ENCODE measurements at places on chromosomes 2 and 18.

- no peaks in the 10 kb centered on the region for H3K27me3 ChIP-seq
- no peak for DNase-seq
- no peaks in the 10 kb centered on the region for H3K4me1 ChIP-seq
- no peak overlapping the region for H3K27ac ChIP-seq
- no peak overlapping the region for H3K4me3 ChIP-seq
- no peaks in the 10 kb centered on the region for H3K36me3 ChIP-seq
Observed at GRCh38 chr18:34942975-34943374, 98.2 kb upstream of the MAPRE2 start.

- no peaks in the 10 kb centered on the region for H3K27me3 ChIP-seq
- H3K4me1 ChIP-seq, result no peaks in the 10 kb centered on the region
- no peak for DNase-seq
- H3K36me3 ChIP-seq, result no peaks in the 10 kb centered on the region
- no peak overlapping the region for H3K4me3 ChIP-seq
Observed at GRCh38 chr18:76121011-76121410, 374.0 kb downstream of the ZNF516 start.

DNA sequence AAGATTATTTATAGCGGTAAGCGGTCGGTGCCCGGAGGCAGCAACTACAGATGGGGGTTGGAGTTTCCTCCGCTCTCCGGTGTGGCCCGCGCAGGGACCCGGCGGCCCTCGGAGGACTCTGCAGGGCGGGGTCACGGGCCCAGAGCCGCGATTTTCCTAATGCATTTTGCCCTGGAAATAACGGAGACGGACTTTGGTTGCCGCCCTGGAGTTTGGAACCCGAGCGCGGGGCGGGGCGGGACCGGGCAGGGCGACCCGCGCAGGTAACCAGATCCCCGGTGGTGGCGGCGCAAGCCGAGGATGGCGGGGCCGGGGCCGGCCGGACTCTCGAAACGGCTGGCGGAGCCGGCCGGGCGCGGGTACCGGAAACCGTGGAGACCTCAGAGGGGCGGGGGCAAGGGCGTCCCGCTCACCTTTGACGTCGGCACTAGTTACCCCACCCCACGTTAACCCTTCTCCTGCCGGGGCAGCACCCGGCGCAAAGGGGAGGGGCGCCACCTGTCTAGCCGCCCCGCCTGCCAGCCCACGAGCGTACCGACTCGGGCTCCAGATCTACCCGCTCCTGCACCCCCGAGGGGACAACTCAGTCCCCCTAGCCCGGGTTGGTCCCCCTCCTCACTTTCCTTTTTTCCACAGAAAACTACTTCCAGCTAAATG is 2.9 kb downstream of the CYP26B1 start:
- H3K27me3 ChIP-seq, result peaks cover 59% of the 10 kb centered on the region
- peak overlapping the region; percentile 64 for H3K4me3 ChIP-seq
- peaks cover 79% of the 10 kb centered on the region for H3K4me1 ChIP-seq

- no peak for DNase-seq
- no peaks in the 10 kb centered on the region for H3K36me3 ChIP-seq
- H3K27ac ChIP-seq, result no peak overlapping the region
- H3K27me3 ChIP-seq, result no peaks in the 10 kb centered on the region
- H3K4me3 ChIP-seq, result no peak overlapping the region
- no peaks in the 10 kb centered on the region for H3K4me1 ChIP-seq
Observed at GRCh38 chr2:177797808-177798207, 274.8 kb downstream of the PDE11A start.

GRCh38 chr18:36297417-36298125 is at the start of gene FHOD3:
FHOD3 (plus strand) TSS chr18:36297713; CDS start chr18:36297836, 123 bp downstream.
- H3K36me3 ChIP-seq, result no peaks in the 10 kb centered on the region
- peaks cover 23% of the 10 kb centered on the region for H3K27me3 ChIP-seq
- no peak for DNase-seq
- peaks cover 24% of the 10 kb centered on the region for H3K4me1 ChIP-seq

DNA sequence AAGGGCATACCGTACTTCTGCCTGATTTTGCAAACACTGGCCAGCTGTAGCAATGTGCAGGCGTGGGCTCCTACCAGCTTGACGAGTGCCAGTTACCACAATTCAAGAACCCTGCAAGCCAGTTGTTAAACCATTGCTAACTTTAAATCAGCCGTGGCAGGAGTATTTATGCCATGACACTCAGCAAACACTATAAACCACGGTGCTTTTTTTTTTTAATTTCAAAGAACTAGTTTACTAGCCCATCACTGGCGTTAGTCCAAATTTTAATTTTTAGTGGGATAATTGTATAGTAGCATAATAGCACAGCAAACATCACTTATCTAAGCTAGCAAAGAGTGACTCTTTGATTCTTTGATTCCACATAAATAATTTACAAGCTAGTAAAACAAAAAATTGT is 111.1 kb downstream of the COL4A4 start:
- DNase-seq, result no peak
- H3K36me3 ChIP-seq, result no peaks in the 10 kb centered on the region
- no peaks in the 10 kb centered on the region for H3K27me3 ChIP-seq
- H3K4me1 ChIP-seq, result no peaks in the 10 kb centered on the region
- no peak overlapping the region for H3K27ac ChIP-seq

DNA sequence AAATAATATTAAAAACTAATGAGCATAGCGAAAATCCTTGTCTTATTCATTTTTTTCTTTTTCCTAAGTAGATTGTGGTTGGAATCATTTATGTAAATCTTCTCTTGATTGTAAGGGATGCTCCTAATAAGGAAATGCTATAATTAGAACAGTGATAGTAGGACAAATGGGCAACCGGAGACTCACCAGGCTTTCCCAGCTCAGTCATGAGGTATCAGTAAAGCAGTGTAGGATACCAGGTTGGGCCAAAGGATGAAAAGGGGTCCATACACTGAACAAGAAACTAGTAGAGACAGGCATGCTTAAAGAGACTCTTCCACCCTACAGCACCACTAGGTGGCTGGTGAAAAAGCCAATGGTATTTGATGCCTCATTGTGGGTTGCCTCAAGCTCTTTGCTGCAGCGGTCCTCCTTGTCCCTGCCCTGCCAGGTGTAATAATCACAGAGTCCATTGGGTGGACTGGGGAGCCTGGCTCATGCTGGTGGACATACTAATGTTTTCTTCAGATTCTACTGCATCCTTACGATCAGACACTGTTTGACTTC is 71.4 kb upstream of the FAM98A start:
- H3K27me3 ChIP-seq, result no peaks in the 10 kb centered on the region
- H3K4me3 ChIP-seq, result no peak overlapping the region
- no peaks in the 10 kb centered on the region for H3K4me1 ChIP-seq
- no peak for DNase-seq
- H3K27ac ChIP-seq, result no peak overlapping the region

- H3K4me1 ChIP-seq, result no peaks in the 10 kb centered on the region
- H3K27ac ChIP-seq, result no peak overlapping the region
- no peaks in the 10 kb centered on the region for H3K36me3 ChIP-seq
- H3K27me3 ChIP-seq, result no peaks in the 10 kb centered on the region
Observed at GRCh38 chr2:54166121-54166773, 50.8 kb downstream of the ACYP2 start.

DNA sequence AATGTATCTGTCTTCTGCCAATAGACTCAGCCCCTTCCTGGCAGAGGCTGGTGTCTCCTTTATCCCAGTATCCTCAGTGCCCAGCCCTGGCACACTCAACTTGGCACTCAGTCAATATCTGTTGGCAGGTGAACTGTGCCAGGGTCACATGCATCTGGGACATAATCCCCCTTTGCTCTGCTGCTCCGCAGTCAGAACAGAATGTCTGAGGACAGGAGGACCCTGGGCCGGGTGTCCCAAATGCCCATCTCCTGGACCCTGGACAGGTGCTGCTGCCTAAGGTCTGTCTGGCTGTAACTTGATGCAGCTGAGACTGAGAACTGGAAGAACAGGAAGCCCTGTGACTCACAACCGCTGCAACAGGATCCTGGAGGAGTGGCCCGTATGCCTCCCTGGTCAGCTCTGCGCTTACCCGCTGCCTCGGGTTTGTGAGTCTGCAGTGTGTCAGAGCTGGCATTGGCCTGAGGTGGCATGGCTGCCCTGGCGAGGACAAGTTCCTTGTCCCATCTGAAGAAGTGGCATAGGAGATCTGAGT is 11.4 kb downstream of the HK2 start:
- DNase-seq, result peak; percentile 90
- no peaks in the 10 kb centered on the region for H3K36me3 ChIP-seq
- no peaks in the 10 kb centered on the region for H3K27me3 ChIP-seq
- H3K4me1 ChIP-seq, result peaks cover 75% of the 10 kb centered on the region
- peak overlapping the region; percentile 75 for H3K27ac ChIP-seq

- no peak for DNase-seq
- no peaks in the 10 kb centered on the region for H3K27me3 ChIP-seq
- H3K4me1 ChIP-seq, result peaks cover 5% of the 10 kb centered on the region
- H3K4me3 ChIP-seq, result no peak overlapping the region
Observed at GRCh38 chr18:21678859-21679258, 25.7 kb downstream of the ABHD3 start.

DNA sequence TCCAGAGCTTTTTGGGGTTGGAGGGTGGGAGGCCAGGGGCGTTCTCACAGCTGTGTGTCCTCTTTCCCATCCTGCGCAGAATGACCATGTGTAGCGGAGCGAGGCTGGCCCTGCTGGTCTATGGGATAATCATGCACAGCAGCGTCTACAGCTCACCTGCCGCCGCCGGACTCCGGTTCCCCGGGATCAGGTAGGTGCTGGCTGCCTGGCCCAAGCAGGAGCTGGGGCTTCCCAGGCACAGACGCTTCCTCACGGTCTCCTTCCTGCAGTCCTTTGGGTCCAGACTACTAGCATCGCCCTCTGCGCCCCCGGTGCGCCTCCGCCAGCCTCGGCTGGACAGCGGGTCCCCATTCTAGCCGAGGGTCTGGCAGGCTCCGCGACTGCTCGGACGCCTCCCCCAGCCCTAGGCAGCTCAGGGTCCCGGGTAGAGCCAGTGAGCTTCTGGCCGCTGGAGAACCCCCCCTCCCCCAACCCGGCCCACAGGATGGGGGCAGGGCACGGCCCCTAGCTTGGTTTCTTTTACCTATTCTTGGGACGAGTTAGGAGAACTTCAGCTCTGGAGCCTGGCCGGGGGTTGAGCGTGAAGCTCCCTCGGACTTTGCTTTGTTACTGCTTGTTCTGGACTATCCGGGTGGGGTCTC is 756 bp downstream of the ADCYAP1 start:
- no peak overlapping the region for H3K27ac ChIP-seq
- H3K4me3 ChIP-seq, result no peak overlapping the region
- peaks cover 46% of the 10 kb centered on the region for H3K4me1 ChIP-seq
- no peaks in the 10 kb centered on the region for H3K36me3 ChIP-seq
- peaks cover 98% of the 10 kb centered on the region for H3K27me3 ChIP-seq

DNA sequence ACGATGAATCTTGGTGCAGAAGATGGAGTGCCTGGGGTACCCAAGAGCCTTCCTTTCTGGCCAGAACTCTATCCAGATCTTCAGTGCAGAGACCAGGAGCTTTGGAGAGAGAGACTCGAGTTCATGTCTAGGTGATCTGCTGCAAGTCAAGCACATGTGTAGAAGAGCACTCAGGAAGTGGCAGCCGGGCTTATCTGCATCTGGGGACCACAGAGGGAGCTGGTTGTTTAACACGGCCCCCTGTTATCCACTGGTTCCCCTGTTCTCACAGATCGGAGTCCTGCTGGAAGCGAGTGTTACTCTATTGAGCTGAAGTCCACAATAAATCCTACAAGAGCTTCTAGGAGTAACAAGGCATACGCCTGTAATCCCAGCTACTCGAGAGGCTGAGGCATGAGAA is 128.3 kb downstream of the ACOXL start:
- H3K4me3 ChIP-seq, result no peak overlapping the region
- peaks cover 56% of the 10 kb centered on the region for H3K27me3 ChIP-seq
- no peak for DNase-seq
- no peaks in the 10 kb centered on the region for H3K4me1 ChIP-seq
- H3K36me3 ChIP-seq, result no peaks in the 10 kb centered on the region

DNA sequence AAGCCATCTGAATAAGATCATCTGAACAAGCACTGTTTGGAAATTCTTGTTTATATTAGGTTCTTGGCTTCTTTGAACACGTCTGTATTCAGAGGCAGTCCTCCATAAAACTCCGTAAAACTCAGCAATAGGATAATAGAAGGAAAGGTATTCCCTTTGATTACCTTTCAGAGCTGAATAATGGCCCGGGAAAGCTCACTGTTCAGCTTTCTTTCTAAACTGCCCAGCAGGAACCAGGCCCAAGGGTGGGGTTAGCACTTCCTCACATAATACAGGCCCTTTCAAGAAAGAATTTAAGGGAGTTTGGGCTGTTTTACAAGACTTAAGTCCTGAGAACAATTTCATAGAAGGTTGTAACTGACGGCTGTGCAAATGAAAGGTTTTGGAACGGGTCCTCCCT is 72.2 kb upstream of the PHLPP1 start:
- no peaks in the 10 kb centered on the region for H3K36me3 ChIP-seq
- no peak overlapping the region for H3K27ac ChIP-seq
- H3K27me3 ChIP-seq, result no peaks in the 10 kb centered on the region
- no peak overlapping the region for H3K4me3 ChIP-seq
- DNase-seq, result peak; percentile 44

DNA sequence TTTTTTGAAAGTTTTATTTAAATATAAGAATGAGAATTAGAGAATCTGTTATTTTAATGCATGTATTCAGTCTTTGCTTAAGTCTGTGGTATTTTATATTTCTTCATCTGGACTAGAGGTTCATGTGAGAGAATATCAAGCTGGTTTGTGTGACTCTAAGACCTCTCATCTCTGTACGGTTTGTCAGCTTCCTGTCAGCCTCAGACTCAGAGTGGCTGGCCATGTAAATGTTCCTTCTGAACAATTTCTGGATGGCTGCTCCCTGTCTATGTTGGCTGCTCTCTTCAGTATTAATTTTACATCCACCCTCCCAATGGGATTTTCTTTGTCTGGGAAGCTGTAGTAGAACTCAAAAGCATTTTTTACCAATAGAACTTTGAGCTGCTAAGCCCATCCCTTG is 225.3 kb upstream of the THUMPD2 start:
- H3K4me3 ChIP-seq, result no peak overlapping the region
- H3K27me3 ChIP-seq, result no peaks in the 10 kb centered on the region

GRCh38 chr2:23475473-23475872 is 90.5 kb downstream of the KLHL29 start:
- no peaks in the 10 kb centered on the region for H3K36me3 ChIP-seq
- no peaks in the 10 kb centered on the region for H3K27me3 ChIP-seq
- H3K27ac ChIP-seq, result no peak overlapping the region
- H3K4me3 ChIP-seq, result no peak overlapping the region
- no peak for DNase-seq

GRCh38 chr2:188475945-188476344 is 184.3 kb downstream of the GULP1 start:
- no peaks in the 10 kb centered on the region for H3K27me3 ChIP-seq
- H3K4me3 ChIP-seq, result no peak overlapping the region
- no peaks in the 10 kb centered on the region for H3K4me1 ChIP-seq

- H3K27ac ChIP-seq, result no peak overlapping the region
- no peaks in the 10 kb centered on the region for H3K4me1 ChIP-seq
- no peak overlapping the region for H3K4me3 ChIP-seq
- no peaks in the 10 kb centered on the region for H3K36me3 ChIP-seq
- no peak for DNase-seq
- H3K27me3 ChIP-seq, result peaks cover 3% of the 10 kb centered on the region
Observed at GRCh38 chr2:110813896-110814295, 81.5 kb downstream of the ACOXL start.

GRCh38 chr18:53093636-53094035 is 753.6 kb downstream of the DCC start:
- no peaks in the 10 kb centered on the region for H3K36me3 ChIP-seq
- no peak overlapping the region for H3K4me3 ChIP-seq
- no peak for DNase-seq
- H3K27me3 ChIP-seq, result no peaks in the 10 kb centered on the region
- H3K4me1 ChIP-seq, result no peaks in the 10 kb centered on the region

- DNase-seq, result no peak
- H3K27me3 ChIP-seq, result no peaks in the 10 kb centered on the region
- no peak overlapping the region for H3K4me3 ChIP-seq
- H3K36me3 ChIP-seq, result no peaks in the 10 kb centered on the region
- peaks cover 49% of the 10 kb centered on the region for H3K4me1 ChIP-seq
Observed at GRCh38 chr2:9178110-9178903, 28.3 kb upstream of the ASAP2 start.
